Midbrain (tissue), 1 donor: ENCODE measurements at places on chromosomes 1 and 21.

GRCh38 chr1:212228076-212228475, 57.1 kb upstream of the PPP2R5A start:
- DNase-seq, result no peak

GRCh38 chr21:25987531-25987930, 183.0 kb downstream of the APP start:
- no peak for DNase-seq

DNA sequence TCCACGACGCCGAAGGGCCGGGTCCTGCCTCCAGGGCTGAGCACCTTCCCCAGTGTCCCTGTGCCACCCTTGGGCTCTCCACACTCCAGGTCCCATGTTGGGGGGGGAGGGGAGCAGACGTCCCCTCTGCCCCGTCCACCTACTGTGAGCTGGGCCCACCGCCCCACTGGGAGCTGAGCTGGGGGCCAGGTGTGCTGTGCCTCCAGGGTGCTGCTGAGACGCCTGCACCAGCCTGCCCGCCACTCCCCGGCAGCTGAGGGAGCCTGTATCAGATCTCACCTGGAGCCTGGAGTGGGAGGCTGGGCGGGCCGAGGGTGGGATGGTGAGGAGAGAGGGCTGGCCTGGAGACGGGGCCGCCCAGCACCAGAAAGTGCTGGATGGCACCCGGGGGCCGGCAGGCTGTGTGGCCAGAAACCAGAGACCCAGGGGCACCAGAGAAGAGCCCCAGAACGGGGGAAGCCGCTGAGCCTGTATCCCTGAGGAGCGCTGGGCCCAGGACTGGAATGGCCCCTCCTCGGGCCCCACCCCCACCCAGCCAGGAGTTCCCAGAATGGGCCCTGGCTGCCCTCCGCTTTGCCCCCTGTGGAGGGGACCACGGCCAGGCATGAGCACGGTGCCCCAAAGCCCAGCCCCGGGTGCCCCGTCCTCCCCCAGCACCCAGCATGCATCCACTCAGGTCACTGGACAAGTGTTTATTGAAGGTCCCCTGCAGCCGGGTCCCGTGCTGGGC, 3.4 kb downstream of the TNFRSF18 start:
- no peak for DNase-seq

GRCh38 chr1:209769171-209769904, 13.5 kb downstream of the TRAF3IP3 start:
- peak; percentile 12 for DNase-seq

- DNase-seq, result peak; percentile 22
Observed at GRCh38 chr1:143735764-143736461, 235.9 kb downstream of the FAM72C start.

GRCh38 chr1:39335216-39335615, 130.7 kb downstream of the MACF1 start:
- no peak for DNase-seq

DNA sequence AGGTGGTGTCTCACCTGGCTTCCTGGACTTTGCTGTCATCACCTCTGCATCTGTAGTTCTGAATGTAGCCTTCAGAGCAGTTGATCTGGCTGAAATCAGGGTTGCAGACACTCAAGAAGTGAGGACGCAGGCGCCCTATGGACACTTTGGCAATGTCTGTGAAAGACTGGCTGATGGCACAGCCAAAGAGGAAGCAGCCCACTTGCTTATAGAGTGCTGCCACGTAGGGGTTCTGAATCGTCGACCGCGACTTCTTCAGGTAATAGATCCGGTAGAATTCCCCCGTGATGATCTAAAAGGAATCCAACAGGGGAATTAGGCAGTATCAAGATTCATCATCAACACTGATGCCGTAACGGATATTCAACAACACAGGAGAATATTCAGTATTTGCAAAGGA, 55.1 kb downstream of the PLPP3 start:
- DNase-seq, result no peak

GRCh38 chr1:171913385-171913784, 72.1 kb downstream of the DNM3 start:
- DNase-seq, result peak; percentile 72
